ENCODE measurements at places on chromosomes 1 and 21. TPM values are rescaled to one million over a fixed set of nuclear protein-coding genes. Genes with fewer than 3 reads are reported as not detected.

DNA sequence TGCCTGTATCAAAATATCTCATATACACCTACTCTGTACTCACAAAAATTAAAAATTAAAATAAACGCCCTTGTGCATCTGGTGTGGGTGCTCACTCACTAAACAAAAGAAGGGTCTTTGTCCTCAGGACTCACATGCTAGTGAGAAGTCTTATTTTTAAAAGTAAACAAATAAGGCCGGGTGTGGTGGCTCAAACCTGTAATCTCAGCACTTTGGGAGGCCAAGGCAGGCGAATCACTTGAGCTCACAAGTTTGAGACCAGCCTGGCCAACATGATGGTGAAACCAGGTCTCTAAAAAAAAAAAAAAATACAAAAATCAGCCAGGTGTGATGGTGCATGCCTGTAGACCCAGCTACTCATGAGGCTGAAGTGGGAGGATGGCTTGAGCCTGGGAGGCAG lies 51.5 kb downstream of the BCAR3 start:
- DNase-seq: no peak

DNA sequence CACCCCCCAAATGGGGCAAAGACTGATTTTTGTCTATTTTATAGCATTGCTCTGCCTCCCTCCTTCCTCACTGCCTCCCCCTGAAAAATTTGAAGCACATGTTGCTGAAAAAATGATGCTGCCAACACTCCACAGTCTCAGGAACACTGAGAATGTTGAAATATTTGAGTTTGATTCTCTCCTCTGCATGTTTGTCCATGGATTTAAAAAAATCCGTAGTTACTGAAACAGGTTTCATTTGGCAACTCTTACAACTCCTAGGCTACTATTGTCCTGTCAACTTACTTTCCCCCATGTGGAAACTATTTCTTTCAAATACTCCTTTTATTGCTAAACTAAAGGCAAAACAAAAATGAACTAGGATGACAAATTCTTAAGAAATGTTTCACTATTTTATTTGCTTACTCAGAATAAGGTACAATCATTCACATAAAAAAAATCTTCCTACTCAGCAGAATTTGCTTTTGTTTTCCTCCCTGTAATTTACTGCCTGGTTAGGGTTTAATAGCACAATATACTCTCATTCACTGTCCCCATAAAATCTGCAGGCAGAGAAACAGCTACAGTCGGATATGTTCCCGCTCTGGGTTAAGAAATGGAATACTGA lies 50.2 kb downstream of the C21orf91 start:
- DNase-seq: no peak

GRCh38 chr1:9384751-9385245 lies 92.1 kb downstream of the SPSB1 start:
- DNase-seq: no peak

- no peak for DNase-seq
Measured at GRCh38 chr1:53259932-53260331, 21.6 kb upstream of the MAGOH start.

GRCh38 chr1:1215080-1215676 lies 1.2 kb upstream of the TNFRSF4 start:
- no peak for DNase-seq

DNA sequence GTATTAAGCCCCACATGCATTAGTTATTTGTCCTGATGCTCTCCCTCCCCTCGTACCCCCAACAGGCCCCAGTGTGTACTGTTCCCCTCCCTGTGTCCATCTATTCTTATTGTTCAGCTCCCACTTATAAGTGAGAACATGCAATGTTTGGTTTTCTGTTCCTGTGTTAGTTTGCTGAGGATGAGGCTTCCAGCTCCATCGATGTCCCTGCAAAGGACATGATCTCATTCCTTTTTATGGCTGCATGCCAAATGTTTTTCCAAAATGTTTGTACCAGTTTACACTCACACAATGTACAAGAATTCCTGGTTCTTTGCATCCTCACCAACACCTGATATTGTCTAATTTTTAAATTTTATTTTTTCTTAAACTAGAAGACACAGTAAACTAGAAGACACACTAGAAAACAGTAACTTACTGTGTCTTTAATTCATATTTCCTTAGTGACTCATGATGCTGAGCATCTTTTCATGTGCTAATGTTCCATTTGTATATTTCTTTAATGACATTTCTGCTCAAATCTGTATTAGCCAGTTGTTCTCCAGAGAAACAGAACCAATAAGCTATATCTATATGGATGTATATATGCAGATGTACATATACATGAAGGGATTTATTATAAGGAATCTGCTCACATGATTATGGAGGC lies 19.4 kb upstream of the USP1 start:
- DNase-seq: no peak

- no peak for DNase-seq
Measured at GRCh38 chr1:22880174-22880601, 92.5 kb downstream of the LACTBL1 start.

GRCh38 chr1:24862775-24863483 lies 67.1 kb downstream of the RUNX3 start:
- no peak for DNase-seq

Gene TUFT1
- total RNA-seq: 3.2 TPM

Gene TGFBR3
- total RNA-seq: 109 TPM

Gene SLC5A9
- 0.40 TPM for total RNA-seq

Data from sciatic nerve (tissue), 2 donors.